ENCODE measurements at places on chromosomes 6 and 20. TPM values are rescaled to one million over a fixed set of nuclear protein-coding genes. Genes with fewer than 3 reads are reported as not detected.
A peak's percentile ranks its signal among the peaks of the same experiment; 100 is the strongest.

DNA sequence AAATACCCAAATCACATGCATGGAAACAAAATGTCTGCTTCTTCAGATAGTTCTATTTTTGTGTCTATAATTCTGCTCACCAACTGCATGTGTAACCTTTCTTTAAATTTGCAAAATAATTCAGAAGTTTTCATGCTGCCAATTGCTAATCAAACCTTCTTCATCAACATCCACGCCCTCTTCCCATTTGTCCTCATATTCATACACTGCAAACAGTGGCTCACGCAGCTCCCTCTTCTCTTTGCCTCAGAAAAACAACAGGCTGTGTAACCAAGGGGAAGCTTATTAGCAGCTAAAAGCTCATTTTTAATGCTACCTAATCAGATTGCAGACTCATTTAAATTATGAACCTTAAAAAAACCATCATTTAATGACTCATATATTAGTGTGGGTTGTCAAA lies 555.0 kb upstream of the EPHA7 start:
- no peaks in the 10 kb centered on the region for H3K4me1 ChIP-seq
- no peak for DNase-seq
- H3K27ac ChIP-seq: no peak overlapping the region

DNA sequence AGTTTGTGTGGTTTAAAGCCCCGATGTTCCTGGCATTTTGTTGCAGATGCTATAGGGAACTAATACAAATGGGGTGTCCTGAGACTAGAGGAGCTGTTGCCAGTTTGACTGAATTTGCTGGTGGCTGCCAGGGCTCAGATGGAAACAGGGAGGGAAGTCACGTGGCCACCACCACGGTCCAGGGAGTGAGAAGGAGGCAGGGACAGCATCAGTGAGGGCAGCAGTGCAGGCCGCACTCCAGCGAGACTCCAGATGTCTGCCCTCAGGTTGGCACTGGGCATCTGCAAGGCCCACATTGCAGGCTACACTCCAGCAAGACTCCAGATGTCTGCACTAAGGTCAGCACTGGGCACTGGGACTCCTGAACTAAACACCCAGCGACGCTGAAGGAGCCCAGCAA lies 86.2 kb downstream of the RAMACL start:
- no peak overlapping the region for H3K4me3 ChIP-seq
- peaks cover 10% of the 10 kb centered on the region for H3K36me3 ChIP-seq
- H3K4me1 ChIP-seq: no peaks in the 10 kb centered on the region
- H3K27me3 ChIP-seq: no peaks in the 10 kb centered on the region
- DNase-seq: no peak

GRCh38 chr6:80465513-80465912 lies 359.0 kb downstream of the BCKDHB start:
- H3K36me3 ChIP-seq: no peaks in the 10 kb centered on the region
- H3K27ac ChIP-seq: no peak overlapping the region
- H3K4me1 ChIP-seq: no peaks in the 10 kb centered on the region
- DNase-seq: no peak
- H3K27me3 ChIP-seq: no peaks in the 10 kb centered on the region
- H3K4me3 ChIP-seq: no peak overlapping the region

- no peaks in the 10 kb centered on the region for H3K4me1 ChIP-seq
- H3K27ac ChIP-seq: no peak overlapping the region
- no peaks in the 10 kb centered on the region for H3K36me3 ChIP-seq
- DNase-seq: no peak
Observed at GRCh38 chr20:12014276-12014675, 96.6 kb downstream of the BTBD3 start.

GRCh38 chr6:1247056-1247455 lies 64.8 kb upstream of the FOXQ1 start:
- H3K36me3 ChIP-seq: no peaks in the 10 kb centered on the region
- no peak overlapping the region for H3K27ac ChIP-seq
- no peak for DNase-seq
- H3K4me1 ChIP-seq: no peaks in the 10 kb centered on the region
- H3K4me3 ChIP-seq: no peak overlapping the region
- peaks cover 2% of the 10 kb centered on the region for H3K27me3 ChIP-seq

DNA sequence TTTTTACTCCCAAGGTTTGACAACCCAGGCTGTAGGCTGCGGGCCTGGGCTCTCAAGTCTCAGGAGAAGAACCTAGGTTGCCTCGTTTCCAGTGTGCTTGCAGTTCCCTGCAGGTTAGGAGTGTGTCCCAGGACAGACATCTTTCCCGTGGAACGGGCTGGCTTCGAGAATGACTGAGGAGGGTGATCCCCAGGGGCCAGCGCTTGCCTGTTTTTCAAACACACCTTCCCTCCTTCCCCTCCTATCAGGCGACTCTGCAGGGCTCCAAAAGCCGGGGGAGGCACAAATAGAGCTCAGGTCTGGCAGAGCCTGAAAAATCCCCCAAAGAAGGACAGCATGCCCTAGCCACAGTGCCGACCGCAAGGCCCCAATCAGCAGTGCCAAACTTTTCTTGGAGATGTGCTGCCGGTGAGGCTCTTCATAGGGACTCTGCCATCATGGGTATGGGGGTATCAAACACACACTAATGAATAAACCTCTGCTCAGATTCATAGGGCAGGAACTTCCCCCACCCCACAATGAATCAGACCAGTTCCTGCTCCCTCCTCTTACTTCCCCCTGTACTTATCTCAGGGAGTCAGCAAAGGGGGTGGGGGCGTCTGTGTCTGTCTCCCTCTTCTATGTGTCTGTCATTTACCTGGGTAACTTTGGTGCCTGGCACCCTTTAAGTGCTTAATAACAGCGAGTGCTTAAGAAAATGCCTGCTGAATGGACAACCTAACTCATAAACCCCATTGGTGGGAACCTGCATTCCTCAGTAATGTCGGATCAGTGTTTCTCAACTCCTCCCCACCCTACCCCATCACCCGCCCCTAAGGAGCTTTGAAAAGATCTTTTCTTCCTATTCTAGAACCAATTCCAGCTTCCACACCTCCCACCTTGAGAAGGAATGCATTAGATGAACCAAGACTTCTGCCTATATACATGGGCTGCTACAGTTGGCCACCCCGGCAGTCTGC lies 1.6 kb downstream of the KCNG1 start:
- H3K27ac ChIP-seq: peak overlapping the region; percentile 79
- peaks cover 14% of the 10 kb centered on the region for H3K36me3 ChIP-seq
- DNase-seq: peak; percentile 42
- H3K4me1 ChIP-seq: peaks cover 37% of the 10 kb centered on the region
- no peaks in the 10 kb centered on the region for H3K27me3 ChIP-seq

DNA sequence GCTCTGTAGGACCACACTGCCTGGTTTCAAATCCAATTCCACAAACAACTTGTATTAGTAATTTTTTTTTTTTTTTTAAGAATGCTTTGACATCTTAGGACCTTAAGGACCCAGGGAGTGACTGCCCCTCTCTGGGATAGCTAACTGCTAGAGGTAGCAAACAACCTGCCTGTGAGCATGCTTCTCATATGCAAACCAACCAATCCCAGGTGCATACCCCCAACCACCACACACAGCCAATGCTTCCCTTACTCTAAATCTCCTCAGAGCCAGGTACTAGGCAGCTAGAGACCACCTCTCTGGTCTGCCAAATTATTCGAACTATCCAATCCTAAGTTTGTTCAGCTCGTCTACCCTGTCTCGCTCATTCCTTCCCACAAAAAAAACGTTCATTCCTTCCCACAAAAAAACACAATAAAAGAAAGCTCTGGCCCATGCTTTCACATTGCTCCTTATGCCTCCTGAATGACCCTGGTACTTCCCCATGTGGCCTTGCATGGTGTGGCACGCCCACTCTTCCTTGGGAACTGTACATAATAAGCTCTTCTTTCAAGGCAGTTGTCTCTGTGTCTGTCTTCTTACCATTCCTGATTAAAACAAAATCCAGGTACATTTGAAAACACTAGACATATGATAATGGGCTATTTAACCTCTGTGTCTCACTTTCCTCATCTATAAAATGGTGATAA lies 6.4 kb downstream of the SERAC1 start:
- H3K27me3 ChIP-seq: no peaks in the 10 kb centered on the region
- H3K4me1 ChIP-seq: peaks cover 6% of the 10 kb centered on the region
- no peaks in the 10 kb centered on the region for H3K36me3 ChIP-seq
- no peak for DNase-seq
- no peak overlapping the region for H3K27ac ChIP-seq
- H3K4me3 ChIP-seq: no peak overlapping the region

DNA sequence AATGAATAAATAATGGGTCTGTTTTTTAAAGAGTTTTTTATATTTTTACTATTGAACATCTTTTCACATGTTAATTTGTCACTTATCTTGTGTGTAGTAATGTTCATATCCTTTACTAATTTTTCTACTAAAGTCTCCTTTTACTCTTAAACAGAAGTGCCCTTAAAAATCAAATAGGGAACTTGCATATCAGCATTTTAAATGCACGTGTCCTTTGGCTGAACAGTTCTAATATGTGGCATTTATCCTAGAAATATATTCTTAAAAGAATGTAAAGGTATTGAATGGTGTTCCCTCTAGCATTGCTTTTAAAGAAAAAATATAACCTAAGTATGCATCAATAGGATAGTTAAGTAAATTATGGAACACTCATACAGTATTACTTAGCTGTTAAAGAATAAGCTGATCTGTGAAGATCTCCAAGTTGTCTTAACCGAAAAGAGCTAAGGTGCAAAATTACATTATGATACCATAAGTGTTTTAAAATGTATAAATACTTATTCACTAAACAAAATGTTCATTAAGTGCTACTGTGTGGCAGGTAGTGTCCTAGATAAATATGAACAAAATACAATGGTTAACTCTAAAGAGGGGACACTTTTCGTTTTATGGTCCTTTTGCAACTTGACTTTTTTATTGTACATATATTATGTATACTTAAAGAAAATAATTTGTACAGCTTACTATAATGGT lies 631 bp upstream of the PGBD1 start:
- no peak for DNase-seq
- H3K4me3 ChIP-seq: peak overlapping the region; percentile 84
- H3K36me3 ChIP-seq: peaks cover 16% of the 10 kb centered on the region
- H3K4me1 ChIP-seq: no peaks in the 10 kb centered on the region

DNA sequence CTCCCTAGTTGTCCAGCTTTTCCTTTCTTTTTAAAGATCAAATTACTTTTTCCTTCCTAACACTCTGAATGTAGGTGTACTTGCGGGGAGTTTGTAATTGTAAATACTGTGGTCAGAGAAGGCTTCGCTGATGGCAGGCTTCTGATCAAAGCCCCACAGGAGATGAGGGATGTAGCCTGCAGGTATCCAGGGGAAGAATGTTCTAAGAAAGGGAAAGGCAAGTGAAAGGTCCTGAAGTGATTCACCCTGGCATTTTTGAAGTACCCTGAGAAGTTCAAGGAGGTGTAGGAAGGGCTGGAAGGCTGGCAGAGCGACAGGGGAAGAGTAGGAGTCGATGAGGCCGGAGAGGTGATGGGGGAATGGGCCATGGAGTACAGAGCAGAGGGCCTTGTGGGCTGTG lies 38.2 kb upstream of the CCN6 start:
- no peaks in the 10 kb centered on the region for H3K36me3 ChIP-seq
- H3K27me3 ChIP-seq: no peaks in the 10 kb centered on the region
- no peak for DNase-seq
- H3K4me3 ChIP-seq: no peak overlapping the region
- peaks cover 9% of the 10 kb centered on the region for H3K4me1 ChIP-seq

GRCh38 chr6:31086788-31087440 lies 25.5 kb downstream of the C6orf15 start:
- peak; percentile 87 for DNase-seq
- no peaks in the 10 kb centered on the region for H3K36me3 ChIP-seq

DNA sequence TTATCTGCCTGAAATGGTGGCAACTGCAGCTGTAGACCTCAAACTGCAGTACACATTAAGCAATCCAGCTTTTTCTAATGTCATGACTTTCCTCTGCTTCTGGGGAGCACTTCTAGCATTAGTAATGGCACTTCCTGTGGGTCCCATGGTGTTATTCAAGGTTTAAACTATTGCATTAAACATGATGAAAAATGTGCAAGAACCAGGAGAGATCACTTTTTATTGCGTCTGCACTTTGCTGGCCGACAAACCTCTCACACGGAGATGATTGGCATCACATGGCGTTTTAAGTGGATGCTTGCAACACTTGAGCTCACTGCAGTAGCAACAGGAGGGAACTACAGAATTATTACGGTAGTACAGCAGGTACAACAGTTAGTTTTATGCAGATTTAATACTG lies 148.4 kb downstream of the HIVEP2 start:
- DNase-seq: peak; percentile 33
- no peaks in the 10 kb centered on the region for H3K36me3 ChIP-seq
- H3K27me3 ChIP-seq: no peaks in the 10 kb centered on the region
- peaks cover 3% of the 10 kb centered on the region for H3K4me1 ChIP-seq
- no peak overlapping the region for H3K4me3 ChIP-seq

- no peak overlapping the region for H3K4me3 ChIP-seq
- DNase-seq: no peak
- H3K27me3 ChIP-seq: no peaks in the 10 kb centered on the region
Observed at GRCh38 chr6:168277274-168277669, 42.3 kb downstream of the DACT2 start.

DNA sequence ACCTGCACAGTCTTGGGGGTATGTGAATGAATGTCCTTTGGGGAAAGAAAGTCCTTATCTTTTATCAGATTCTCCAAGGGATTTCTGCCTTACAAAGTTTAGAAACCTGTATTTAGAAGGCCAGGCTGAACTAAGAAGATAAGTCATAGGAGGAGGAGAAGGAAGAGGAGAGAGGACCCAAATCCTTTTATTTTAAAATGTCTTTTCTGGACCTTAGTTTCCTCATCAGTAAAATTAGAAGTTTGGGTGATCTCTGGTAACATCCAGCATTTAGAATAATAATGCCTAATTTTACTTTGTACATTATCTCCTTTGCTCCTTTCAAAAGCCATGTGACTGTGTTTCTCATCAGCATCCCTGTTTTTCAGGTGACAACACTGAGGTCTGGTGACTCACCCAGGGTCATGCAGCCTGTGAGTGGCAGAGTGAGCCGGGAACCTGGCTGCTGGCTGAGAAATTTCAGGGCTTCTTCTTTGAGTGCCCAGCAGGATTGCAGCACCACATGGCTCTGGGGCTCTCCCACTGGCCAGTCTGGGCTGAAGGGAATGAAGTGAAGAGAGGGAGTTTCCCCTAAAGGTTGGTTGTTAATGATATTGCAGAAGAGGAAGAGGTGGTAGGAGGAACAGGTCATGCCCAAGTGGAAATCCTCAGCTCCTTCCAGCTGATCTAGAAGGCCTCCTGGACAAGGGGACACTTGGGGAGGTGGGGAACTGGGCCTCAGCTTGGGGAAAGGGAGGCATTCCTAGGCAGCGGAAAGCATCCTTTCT lies 34.0 kb downstream of the VEGFA start:
- no peak overlapping the region for H3K27ac ChIP-seq
- H3K4me1 ChIP-seq: peaks cover 5% of the 10 kb centered on the region
- H3K27me3 ChIP-seq: peaks cover 15% of the 10 kb centered on the region
- H3K36me3 ChIP-seq: no peaks in the 10 kb centered on the region
- DNase-seq: peak; percentile 8

GRCh38 chr20:43511879-43512278 lies 4.4 kb downstream of the L3MBTL1 start:
- no peak overlapping the region for H3K4me3 ChIP-seq
- no peaks in the 10 kb centered on the region for H3K36me3 ChIP-seq
- peaks cover 4% of the 10 kb centered on the region for H3K27me3 ChIP-seq
- no peak for DNase-seq

Gene UST
- total RNA-seq: 15.3 TPM

Gene ECT2L
- not detected for total RNA-seq

Gene MYLIP
- total RNA-seq: 12.9 TPM

Gene PROKR2
- not detected for total RNA-seq

Gene HSPA1L
- total RNA-seq: 1.1 TPM

Gene TEAD3
- 75.5 TPM for total RNA-seq

Gene RGS17
- 3.7 TPM for total RNA-seq

Gene SLC35D3
- total RNA-seq: not detected

Gene LZTS3
- 12.6 TPM for total RNA-seq

Gene EHMT2
- 32.6 TPM for total RNA-seq

Gene DAAM2
- 50.3 TPM for total RNA-seq

Gene CPNE5
- 0.29 TPM for total RNA-seq

Gene BNIP5
- total RNA-seq: not detected

Gene OPRM1
- total RNA-seq: not detected

Gene ZNF133
- total RNA-seq: 10.7 TPM

Gene APOBEC2
- total RNA-seq: not detected

Gene EBF4
- 4.1 TPM for total RNA-seq

Measured in astrocyte (in vitro differentiated cells and primary cell).